ENCODE measurements at places on chromosomes 7 and 10. TPM values are rescaled to one million over a fixed set of nuclear protein-coding genes. Genes with fewer than 3 reads are reported as not detected.

The SLC13A1 gene
- total RNA-seq, result not detected

The FHIP2A gene
- 13.1 TPM for total RNA-seq

The OGDHL gene
- 31.9 TPM for total RNA-seq

The FAM180A gene
- total RNA-seq, result not detected

DNA sequence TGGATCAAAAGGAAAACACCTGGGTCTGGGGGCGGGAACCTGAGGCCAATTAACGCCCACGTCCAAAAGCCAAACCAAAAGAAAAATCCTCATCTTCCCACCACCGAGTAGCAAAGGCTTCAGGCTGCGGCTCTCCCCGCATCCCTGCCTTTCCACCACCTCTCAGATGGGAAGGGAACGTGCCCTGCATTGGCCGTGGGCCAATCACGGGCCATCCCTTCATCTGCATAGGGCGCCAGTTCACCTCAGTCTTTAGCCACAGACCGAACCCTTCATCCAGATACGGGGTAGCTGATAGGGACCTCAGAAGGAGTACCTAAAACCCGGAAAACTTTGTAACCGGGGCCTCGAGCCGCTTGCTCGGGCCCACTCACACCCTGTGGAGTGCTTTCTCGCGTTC lies 626 bp downstream of the PRPF18 start:
- DNase-seq, result peak; percentile 43

DNA sequence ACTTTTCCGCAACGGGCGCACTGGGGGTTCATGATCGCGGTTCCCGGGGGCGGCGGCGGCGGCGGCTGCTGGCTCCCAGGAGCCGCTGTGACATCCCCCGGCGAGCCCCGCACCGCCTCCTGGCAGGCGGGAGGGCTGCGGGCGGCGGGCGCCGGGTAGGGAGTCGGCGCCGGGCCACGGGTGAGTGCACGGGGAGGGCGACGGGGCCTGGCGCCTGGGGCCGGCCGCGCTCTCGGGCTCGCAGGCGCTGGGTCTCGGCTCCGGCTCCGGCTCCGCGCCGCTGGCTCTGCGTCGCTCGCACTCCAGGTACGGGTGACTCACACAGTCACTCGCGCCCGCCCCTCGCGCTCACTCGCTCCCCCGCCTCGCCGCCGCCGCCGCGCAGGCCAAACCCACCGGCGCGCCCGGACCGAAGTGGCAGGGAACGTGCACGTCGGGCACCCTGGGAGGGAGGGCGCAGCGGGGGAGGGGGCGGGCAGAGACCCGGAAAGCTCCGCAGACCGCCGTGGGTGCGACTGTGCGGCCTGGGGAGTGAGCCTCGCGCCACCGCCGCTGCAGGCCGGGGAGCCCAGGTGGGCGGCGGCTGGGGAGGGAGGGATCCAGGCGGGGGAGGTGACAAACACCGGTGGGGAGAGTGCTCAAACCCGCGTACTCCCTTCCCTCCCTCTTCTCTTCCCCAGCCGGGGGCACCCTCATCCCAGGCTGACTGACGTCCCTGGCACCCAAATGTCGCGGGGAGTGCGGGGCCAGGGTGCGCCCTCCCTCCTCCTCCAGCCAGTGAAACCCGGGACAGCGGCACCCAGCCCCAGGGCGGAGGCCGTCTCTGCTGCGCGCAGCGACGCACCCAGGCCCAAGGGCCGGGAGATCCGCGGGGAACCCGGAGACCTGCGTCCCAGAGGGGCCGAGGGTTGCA lies 276.9 kb upstream of the NEBL start:
- DNase-seq, result peak; percentile 88

DNA sequence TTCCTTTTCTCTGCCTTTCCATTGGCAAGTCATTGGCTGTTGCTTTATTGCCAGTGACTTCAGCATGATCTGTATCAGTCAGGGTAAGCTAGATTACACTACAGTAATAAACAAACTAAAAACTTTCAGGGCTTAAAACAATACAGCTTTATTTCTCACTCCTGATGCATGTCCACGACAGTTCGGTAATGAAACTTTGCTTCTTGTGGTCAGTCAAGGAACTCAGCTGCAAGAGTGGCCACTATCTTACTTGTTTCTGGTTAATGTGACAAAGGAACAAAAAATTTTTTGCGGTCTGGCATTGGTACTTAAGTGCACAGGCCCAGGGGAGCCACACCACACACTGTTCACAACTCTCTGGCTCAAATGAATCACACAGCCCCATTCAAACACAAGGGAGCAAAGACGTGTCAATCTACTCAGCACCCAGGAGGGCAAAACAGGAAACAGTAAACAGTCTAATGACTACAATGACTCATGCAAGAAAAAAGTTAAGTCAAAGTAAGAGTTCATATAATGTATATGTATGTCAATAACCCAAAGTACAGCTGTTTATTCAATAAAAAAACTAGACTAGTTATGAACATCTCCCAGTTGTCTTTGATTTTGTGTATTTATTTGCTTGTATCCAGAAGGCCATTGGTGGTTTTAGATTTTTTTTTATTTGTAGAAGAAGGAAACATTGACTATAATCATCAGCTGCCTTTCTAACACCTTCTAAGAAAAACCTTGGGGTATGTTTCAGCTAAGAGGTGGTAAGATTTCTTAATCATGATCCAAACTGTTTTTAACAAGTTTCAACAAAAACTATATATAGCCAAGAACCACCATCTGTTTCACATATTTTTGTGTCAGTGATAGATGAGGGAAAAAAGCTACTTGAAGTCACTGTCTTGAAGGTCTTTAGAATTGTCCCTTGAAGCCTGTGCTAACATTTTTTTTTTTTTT lies 134.4 kb upstream of the FAM3C start:
- no peak for DNase-seq

GRCh38 chr10:15712883-15713282 lies 6.8 kb downstream of the ITGA8 start:
- no peak for DNase-seq

DNA sequence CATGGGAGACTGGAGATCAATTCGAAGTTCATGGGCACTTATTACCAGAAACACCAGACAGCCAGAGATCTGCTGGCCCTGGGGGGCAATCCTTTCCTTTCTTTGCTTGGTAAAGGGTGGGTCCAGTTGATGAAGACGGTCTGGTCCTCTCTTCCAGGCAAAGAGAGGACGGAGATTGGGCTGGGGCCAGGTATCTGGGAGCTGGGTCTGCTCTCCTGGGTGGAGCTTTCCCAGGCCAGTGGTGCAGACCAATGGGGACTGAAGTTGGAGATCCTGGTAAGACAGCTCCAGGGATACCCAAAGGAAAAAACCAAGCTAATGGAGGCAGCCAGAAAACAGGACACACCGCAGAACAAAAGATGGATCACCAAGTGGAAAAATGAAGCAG lies 18.3 kb downstream of the NOD1 start:
- no peak for DNase-seq

DNA sequence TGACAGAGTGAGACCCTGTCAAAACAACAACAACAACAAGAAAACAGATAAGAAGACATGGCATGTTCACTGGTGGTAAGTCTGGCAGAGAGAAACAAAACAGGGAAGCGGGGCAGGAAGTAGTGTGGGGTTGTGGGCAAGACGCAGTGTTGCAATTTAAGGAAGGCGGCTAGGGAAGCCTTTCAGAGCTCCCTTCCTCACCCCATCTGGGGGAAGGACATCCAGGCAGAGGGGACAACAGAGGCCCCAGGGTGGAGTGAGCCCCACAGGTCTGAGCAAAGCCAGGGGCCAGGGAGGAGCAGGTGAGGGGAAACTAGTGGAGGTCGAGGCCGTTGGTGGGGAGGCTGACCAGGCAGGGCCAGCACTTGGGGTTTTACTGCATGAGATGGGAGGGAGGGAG lies 16.8 kb downstream of the LAT2 start:
- peak; percentile 19 for DNase-seq

DNA sequence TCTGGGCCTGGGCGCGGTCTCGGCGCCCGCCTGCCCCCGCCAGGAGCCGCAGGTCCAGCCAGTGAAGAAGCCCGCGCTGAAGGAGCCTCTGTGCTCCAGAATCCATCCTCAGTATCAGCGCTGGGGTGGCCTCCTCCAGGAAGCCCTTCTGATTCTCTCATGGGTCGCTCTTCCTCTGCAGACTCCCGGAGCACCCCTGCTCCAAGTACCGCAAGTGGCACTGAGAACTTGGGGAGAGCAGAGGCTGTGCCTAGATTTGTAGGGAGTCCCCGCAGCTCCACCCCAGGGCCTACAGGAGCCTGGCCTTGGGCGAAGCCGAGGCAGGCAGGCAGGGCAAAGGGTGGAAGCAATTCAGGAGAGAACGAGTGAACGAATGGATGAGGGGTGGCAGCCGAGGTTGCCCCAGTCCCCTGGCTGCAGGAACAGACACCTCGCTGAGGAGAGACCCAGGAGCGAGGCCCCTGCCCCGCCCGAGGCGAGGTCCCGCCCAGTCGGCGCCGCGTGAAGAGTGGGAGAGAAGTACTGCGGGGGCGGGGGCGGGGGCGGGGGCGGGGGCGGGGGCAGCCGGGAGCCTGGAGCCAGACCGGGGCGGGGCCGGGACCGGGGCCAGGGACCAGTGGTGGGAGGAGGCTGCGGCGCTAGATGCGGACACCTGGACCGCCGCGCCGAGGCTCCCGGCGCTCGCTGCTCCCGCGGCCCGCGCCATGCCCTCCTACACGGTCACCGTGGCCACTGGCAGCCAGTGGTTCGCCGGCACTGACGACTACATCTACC lies at the start of gene ALOX5:
ALOX5 (plus strand) TSS at position 641 of the 774 bp plus-strand sequence; CDS start at position 705, 64 bp downstream.
- peak; percentile 94 for DNase-seq

All from H7 (cell line).